Bladder microvascular endothelial cell (primary cell): ENCODE measurements at places on chromosomes 7 and 10. TPM values are rescaled to one million over a fixed set of nuclear protein-coding genes. Genes with fewer than 3 reads are reported as not detected.

Gene NEUROG3
- not detected in 2 replicates for total RNA-seq

Gene NANOS1
- 0.16 and 0.25 TPM in 2 replicates for total RNA-seq

Gene NUTM2B
- total RNA-seq: 0.16 and 0.25 TPM in 2 replicates

Gene ZNF485
- 0.49 and 1.4 TPM in 2 replicates for total RNA-seq

Gene TMEM140
- total RNA-seq: 36.8 and 78.5 TPM in 2 replicates

Gene CHAT
- not detected in 2 replicates for total RNA-seq

Gene POLR3A
- 12.0 and 25.3 TPM in 2 replicates for total RNA-seq

Gene SDK1
- under 0.01 and 0.94 TPM in 2 replicates for total RNA-seq

Gene HOXA7
- 1.5 and 2.1 TPM in 2 replicates for total RNA-seq

Gene ZCCHC24
- 2.3 and 3.5 TPM in 2 replicates for total RNA-seq

Gene DLX6
- not detected in 2 replicates for total RNA-seq

Gene ASIC3
- 0.16 and 0.44 TPM in 2 replicates for total RNA-seq

Gene SVIL
- 49.7 and 90.6 TPM in 2 replicates for total RNA-seq

Gene ADRA2A
- 0.06 and 0.16 TPM in 2 replicates for total RNA-seq

Gene FBH1
- 78.5 and 129 TPM in 2 replicates for total RNA-seq

Gene HACD1
- 21.4 and 24.0 TPM in 2 replicates for total RNA-seq

Gene IGF2BP3
- 13.1 and 15.0 TPM in 2 replicates for total RNA-seq

Gene OIT3
- total RNA-seq: 0.13 and 0.32 TPM in 2 replicates

Gene FFAR4
- not detected in 2 replicates for total RNA-seq

Gene FRMPD2
- total RNA-seq: under 0.01 and 0.50 TPM in 2 replicates

Gene OPN1SW
- 1.1 TPM in 1 of 2 replicates, not detected in the other for total RNA-seq

Gene ENTPD7
- total RNA-seq: 8.6 and 21.1 TPM in 2 replicates

Gene CALU
- 232 and 653 TPM in 2 replicates for total RNA-seq

Gene PRTFDC1
- total RNA-seq: 5.7 and 9.1 TPM in 2 replicates

Gene DENND2A
- under 0.01 and 1.0 TPM in 2 replicates for total RNA-seq

Gene TOMM7
- total RNA-seq: 94.7 and 101 TPM in 2 replicates

Gene AHR
- 82.4 and 88.1 TPM in 2 replicates for total RNA-seq

Gene TLX1
- not detected in 2 replicates for total RNA-seq

Gene DHX32
- 40.3 and 44.2 TPM in 2 replicates for total RNA-seq

Gene TIMM23
- total RNA-seq: 50.0 and 68.5 TPM in 2 replicates

Gene SBDS
- total RNA-seq: 66.2 and 97.8 TPM in 2 replicates

Gene CUZD1
- total RNA-seq: 0.65 and 1.1 TPM in 2 replicates

Gene COPS6
- total RNA-seq: 87.1 and 87.8 TPM in 2 replicates

Gene WDR37
- 12.3 and 22.4 TPM in 2 replicates for total RNA-seq

Gene CALHM3
- total RNA-seq: not detected in 2 replicates

Gene PKD1L1
- total RNA-seq: 6.3 and 8.7 TPM in 2 replicates

Gene RGS10
- 5.9 and 15.5 TPM in 2 replicates for total RNA-seq

Gene PRKAR2B
- 17.7 and 37.6 TPM in 2 replicates for total RNA-seq

Gene KIF11
- total RNA-seq: 14.5 and 17.6 TPM in 2 replicates

Gene CDH23
- under 0.01 and 0.06 TPM in 2 replicates for total RNA-seq

Gene FAM25C
- not detected in 2 replicates for total RNA-seq

Gene SAMD9
- 13.0 and 17.2 TPM in 2 replicates for total RNA-seq

Gene CABCOCO1
- under 0.01 and 0.06 TPM in 2 replicates for total RNA-seq

Gene DNAJC12
- total RNA-seq: 0.65 and 3.9 TPM in 2 replicates

Gene PDGFA
- 32.1 and 88.4 TPM in 2 replicates for total RNA-seq

Gene FRG2B
- not detected in 2 replicates for total RNA-seq

Gene GNGT1
- total RNA-seq: not detected in 2 replicates

Gene TLL2
- 0.06 TPM in 1 of 2 replicates, not detected in the other for total RNA-seq
